EL (cell line): ENCODE measurements at places on chromosomes 16 and 17.

GRCh38 chr17:40281663-40282062 is 6.0 kb upstream of the CDC6 start:
- DNase-seq, result peak; percentile 22

DNA sequence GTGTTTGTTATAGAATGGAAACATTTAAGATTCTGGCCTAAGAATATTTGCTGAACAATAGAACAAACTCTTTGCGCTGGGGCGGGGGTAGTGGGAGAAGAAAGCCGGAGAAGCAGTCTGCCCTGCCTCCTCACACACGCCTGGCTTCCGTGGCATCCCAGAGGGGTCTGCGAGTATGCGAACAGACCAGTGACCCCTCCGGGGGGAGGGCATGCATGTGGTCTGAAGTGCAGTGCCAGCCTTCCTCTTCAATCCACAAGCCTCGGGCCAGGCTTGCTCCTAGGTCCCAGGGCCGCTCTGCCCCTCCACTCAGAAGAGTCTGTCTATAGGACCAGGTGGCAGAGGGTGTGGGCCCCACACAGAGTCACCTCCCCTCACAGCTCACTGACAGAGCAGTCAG is 14.1 kb upstream of the IGFALS start:
- DNase-seq, result no peak

- peak; percentile 99 for DNase-seq
Measured at GRCh38 chr16:81127051-81127450, 30.9 kb upstream of the GCSH start.

GRCh38 chr16:72073560-72074230 is 10.7 kb downstream of the HPR start:
- DNase-seq, result no peak

GRCh38 chr17:44002141-44002848 is 2.1 kb upstream of the NAGS start:
- peak; percentile 80 for DNase-seq

- DNase-seq, result no peak
Measured at GRCh38 chr17:79806863-79807720, 10.2 kb upstream of the CBX8 start.

GRCh38 chr17:49082231-49082630 is 50.3 kb upstream of the B4GALNT2 start:
- no peak for DNase-seq

DNA sequence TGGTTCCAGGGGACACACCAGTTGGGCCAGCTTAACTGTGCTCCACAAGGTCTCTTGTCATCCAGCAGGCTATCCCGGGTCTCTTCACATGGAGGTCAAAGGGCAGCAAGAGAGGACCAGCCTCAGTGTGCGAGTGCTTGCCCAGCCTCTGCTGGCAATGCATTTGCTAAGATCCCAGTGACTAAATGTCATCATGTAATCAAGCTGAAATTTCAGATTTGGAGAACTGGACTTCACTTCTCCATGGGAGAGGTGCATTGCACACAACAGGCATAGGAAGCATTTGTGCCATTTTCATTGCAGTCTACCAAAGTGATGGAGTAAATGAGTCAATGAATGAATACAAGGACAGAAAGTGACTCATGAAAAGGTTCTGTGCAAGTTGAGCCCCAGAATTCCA is 51.2 kb upstream of the KDM8 start:
- DNase-seq, result no peak

DNA sequence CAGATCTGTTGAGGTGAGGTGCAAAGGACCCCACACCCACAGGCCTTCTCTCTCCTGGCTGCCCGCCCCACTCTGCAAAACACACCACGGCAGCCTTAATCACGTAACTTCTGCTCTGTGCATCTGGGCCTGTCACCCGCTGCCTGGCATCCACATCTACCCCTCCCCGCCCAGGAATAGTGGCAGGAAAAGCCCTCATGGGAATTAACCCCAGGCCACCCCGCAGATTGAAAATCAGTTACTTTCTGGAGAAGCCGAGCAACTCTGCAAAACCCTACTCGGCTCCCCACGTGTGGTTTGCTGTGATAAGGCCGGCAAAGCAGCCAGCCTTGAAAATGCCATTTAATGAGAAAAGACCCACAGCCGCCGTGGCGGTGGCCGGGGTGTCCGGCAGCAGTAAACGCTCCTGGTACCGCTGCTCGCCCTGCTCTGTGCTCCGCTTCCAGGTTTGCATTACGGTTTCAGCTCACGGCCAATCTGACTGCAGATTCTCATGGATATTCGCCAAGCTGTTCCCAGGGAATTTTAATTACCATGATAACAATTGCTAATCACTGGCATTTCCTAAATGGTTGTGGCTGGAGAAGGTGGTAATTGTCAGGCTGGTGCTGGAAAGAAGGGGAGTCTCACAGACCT is 78.0 kb upstream of the DOC2B start:
- DNase-seq, result no peak

GRCh38 chr17:38617074-38617860 is 11.5 kb upstream of the SRCIN1 start:
- DNase-seq, result no peak
